AG09319 (cell line): ENCODE measurements at places on chromosomes 7 and 10.

DNA sequence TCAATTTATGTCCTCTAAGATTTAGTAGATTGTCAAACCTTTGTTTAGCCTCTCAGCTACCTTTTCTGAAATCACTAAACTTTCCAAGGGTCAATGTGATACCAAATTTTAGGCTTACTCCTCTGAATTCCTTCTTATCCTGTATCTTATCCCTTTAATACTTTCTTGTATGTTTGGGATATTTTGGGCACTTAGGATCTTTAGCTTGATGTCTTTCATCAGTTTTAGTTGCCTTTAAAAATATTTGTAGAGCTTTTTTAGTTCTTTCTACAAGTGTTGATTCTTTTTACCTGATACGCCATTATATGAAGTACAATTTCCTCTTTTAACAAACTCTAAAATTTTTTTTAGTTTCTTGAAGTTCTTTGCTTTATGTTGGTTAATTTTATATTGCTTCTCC, 30.7 kb upstream of the HDAC9 start:
- no peak for DNase-seq

GRCh38 chr7:94907026-94907810, at the start of gene PPP1R9A:
PPP1R9A (plus strand) TSS chr7:94907594; CDS start chr7:94910114, 2,520 bp downstream.
- no peak for DNase-seq

- no peak for DNase-seq
Measured at GRCh38 chr10:129904323-129904722, 59.8 kb downstream of the EBF3 start.

- DNase-seq = no peak
Measured at GRCh38 chr10:51075043-51075872, 971 bp downstream of the PRKG1 start.

DNA sequence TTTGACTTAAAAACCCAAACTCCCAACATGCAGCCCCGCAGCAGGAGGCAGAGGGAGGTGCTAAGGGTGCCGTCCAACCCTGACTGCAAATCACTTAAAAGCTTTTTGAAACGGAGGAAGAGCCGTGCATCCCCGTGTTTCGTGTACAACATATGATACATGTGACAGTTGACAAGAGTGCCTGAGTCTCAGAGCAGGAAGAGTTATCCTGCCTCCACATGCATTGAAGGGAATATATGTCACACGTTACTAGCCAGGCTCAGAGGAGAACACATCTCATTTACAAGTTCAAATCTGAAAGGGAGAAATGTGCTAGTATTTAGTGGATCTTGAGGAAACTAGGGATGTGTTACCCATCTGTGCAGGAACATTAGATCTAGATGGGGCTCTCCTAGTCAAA, 69.9 kb downstream of the SDK1 start:
- DNase-seq = no peak

DNA sequence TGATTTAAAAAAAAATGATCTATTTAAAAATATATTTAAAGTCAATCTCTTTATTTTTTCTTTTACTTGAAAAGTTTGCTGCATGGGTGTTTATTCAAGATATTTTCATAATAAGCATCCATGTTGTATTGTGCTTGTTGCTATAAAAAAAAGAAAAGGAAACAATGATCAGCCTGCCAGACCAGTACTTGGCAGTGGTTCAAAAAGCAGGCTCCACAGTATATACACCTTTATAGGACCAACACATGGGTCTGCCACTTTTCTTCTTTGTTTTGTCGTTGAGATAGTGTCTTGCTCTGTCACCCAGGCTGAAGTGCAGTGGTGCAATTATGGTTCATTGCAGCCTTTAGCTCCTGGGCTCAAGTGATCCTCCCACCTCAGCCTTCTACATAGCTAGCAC, 228.0 kb downstream of the TWIST1 start:
- no peak for DNase-seq

GRCh38 chr7:28558236-28558635, 145.9 kb downstream of the CREB5 start:
- no peak for DNase-seq

DNA sequence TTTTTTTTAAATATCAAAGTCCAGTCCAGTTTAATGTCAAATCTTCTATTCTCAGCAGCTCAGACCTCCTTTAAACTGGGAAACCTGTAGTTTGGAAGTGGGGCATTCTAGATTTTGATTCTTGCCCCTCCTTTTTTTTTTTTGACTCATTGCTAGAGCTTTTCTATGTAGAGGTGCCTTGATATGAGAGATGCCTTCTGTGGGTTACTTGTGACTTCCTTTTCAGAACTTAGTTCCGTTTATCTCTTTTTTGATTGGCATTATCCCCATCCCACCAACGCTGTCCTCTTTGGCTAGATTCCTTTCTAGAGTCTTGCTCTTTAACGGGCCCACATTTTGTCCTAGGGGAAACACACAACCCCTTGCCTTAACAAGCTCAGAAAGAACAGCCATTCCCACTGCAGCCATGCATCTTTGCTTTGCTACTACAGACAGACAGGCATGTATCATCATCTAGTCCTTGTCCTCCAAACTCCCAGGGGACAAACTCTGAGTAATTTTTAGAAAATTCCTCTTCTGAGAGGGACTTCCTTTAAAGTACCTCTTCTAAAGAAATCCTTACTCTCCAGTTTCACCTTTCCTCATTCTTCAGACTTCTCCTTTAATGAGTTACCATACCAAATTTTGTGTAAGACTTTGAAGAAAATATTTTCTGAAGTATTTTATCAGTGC, 153.6 kb downstream of the PHF14 start:
- DNase-seq = no peak

DNA sequence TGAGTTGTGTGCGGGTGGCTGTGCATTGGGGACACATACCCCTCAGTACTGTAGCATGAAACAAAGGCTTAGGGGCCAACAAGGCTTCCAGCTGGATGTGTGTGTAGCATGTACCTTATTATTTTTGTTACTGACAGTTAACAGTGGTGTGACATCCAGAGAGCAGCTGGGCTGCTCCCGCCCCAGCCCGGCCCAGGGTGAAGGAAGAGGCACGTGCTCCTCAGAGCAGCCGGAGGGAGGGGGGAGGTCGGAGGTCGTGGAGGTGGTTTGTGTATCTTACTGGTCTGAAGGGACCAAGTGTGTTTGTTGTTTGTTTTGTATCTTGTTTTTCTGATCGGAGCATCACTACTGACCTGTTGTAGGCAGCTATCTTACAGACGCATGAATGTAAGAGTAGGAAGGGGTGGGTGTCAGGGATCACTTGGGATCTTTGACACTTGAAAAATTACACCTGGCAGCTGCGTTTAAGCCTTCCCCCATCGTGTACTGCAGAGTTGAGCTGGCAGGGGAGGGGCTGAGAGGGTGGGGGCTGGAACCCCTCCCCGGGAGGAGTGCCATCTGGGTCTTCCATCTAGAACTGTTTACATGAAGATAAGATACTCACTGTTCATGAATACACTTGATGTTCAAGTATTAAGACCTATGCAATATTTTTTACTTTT, 1.8 kb downstream of the DDIT4 start:
- no peak for DNase-seq

DNA sequence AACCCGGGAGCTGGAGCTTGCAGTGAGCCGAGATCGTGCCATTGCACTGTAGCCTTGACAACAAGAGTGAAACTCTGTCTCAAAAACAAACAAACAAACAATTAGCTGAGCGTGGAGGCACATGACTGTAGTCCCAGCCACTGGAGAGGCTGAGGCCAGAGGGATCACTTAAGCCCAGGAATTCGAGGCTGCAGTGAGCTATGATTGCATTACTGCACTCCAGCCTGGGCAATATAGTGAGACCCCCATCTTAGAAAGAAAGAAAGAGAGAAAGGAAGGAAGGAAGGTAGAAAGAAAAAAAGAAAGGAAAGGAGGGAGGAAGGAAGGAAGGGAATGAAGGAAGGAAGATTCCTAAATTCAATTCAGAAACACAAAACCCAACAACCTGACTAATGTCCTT, 141.3 kb upstream of the TNRC18 start:
- DNase-seq = no peak

DNA sequence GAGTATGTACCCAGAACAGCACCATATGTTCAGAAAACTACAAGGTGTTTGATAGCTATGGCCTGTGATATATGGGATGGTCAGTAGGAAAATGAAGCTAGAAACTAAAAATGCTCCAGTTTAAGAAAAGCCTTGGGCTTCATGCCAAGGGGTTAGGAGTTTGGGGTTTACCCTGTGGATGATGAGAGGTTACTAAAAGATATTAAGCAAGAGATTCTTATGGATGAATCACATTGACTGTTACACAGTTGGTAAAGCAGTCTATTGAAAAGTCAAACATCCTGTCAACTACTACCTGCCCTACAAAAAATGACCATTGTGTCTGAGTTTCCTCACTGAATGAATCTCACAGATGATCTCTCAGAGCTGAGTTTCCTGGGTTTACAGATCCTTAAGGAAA, 166.2 kb upstream of the INHBA start:
- DNase-seq = no peak

GRCh38 chr7:140333223-140333622, 65.1 kb downstream of the SLC37A3 start:
- no peak for DNase-seq

DNA sequence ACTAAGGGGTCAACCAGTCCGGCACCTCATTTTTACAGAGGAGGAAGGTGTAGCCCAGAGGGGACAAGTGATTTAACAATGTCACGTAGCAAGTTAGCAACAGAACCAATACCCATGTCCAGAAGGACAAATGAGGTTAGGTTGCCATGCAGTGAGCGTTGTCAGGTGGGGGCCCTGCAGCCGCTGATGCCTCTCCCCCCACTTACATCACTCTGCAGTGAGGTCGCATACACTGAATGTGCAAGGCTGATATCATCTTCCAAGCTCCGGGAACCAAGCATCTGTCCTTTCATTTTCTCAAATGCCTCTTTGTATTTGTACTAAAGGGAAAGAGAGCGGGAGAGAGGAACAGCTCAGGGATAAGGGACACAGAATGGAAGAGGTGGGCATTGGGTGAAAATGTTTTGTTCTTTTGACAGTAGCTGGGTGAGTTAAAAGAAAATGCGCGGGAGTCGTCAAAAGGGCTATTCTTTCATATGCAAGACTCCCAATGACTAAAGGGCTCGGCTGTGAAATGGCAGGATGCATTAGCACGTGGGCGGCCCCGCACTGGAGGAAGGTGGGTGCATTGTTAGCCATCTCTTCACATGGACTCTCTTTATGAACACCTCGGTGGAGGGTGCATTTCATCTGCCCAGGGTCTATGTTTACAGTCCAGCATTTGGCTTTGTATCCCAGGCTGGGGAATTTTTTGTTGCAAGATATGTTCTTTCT, 49.7 kb downstream of the NRAP start:
- no peak for DNase-seq

GRCh38 chr7:130878785-130879184, 144.8 kb upstream of the KLF14 start:
- no peak for DNase-seq
